ENCODE measurements at places on chromosomes 11 and 22.

DNA sequence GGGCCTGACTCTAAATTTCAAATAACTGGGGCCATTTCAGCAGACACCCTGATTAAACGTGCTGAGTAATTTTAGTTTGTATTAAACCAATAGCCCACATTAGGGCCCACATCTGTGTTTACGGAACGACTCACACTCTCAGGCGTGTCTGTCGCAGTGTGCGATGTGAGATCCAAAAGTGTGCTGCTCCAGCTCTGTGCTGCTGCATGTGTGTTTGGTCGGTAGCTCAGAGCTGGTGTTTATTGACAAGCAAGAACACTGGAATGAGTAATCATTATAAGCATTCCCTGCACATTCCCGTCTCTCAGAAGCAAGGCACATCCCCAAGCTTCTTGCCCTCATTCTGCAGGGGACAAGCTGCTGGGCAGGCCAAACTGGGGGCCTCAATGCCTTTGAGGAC, 7.8 kb downstream of the OPCML start:
- DNase-seq: no peak

GRCh38 chr11:87307101-87307500, 269.4 kb downstream of the TMEM135 start:
- DNase-seq: no peak

DNA sequence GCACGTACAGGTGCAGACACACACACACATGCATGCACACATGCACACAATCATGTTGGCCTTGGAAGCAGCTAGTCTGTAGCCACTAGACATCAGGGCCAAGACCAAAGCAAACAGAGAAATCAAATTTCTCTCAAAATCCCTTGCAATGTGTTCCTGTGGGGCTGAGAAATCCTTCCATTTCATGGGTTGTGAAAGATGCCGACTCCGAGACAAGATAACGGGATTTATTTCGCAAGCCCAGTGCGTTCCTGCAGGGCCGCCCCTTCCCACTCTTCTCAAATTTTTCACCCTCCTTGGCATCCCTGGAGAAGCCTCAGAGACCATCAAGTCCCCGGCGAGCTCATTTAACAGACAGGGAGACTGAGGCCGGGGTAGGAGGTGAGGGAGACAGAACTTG, 366.7 kb downstream of the MN1 start:
- no peak for DNase-seq

DNA sequence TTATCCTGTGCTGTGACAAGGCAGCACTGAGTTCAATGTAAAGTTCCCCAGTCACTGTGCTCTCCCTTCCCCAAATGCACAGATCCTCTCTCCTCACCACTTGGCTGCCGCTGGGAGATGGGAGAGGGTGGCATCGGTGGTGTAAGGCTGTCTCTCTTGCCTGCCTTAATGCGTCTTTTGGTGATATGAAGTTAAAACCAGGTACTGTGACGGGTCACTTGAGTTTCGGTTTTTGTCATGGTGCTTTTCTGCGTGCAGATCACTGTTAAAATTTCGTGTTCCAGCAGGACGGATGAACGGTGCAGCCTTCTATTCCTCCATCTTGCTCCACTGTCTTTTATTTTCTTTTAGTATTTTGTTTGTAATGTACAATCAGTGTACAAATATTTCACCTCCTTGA, 18.6 kb downstream of the GLB1L2 start:
- no peak for DNase-seq

DNA sequence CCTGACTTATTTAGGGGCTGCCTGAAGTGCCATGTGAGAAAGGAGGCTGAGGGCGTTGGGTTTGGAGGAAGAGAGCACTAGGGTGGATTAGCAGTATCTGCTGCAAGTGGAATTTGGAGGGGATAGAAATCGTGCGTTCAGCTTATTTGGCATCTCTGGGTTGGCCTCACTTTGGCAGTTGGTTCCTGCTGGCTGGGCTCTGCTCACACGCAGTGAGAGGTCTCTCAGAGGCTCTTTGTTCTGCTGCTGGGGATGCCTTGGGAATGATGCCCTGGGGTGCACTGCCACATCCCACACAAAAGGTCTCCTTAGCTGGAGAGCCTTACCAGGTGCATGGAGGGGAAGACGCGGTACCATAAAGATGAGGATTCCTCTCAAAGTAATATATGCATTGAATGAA, 17.7 kb upstream of the MICAL2 start:
- no peak for DNase-seq

DNA sequence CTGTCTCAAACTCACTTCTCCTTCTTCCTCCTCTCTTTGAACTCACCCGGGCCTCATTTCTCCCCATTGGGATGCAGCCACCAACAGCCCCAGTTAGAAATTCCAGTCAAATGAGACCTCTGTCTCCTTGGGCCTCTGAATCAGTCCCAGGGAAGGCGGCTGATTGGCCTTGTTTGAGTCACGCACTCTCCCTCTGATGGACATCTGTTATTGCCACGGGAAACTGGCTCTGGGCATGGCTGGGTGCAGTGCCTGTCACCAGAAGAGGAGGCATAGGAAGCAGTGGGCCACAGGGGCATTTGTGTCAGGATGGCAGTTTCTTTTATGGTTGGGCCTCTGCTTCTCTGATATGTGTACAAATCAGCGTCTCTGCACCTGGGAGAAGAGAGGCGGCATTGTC, 9.6 kb upstream of the WNT11 start:
- no peak for DNase-seq

GRCh38 chr11:3840870-3841425, at the start of gene RHOG:
RHOG (minus strand) TSS chr11:3840959; CDS start chr11:3828138, 12,821 bp downstream.
- peak; percentile 86 for DNase-seq

DNA sequence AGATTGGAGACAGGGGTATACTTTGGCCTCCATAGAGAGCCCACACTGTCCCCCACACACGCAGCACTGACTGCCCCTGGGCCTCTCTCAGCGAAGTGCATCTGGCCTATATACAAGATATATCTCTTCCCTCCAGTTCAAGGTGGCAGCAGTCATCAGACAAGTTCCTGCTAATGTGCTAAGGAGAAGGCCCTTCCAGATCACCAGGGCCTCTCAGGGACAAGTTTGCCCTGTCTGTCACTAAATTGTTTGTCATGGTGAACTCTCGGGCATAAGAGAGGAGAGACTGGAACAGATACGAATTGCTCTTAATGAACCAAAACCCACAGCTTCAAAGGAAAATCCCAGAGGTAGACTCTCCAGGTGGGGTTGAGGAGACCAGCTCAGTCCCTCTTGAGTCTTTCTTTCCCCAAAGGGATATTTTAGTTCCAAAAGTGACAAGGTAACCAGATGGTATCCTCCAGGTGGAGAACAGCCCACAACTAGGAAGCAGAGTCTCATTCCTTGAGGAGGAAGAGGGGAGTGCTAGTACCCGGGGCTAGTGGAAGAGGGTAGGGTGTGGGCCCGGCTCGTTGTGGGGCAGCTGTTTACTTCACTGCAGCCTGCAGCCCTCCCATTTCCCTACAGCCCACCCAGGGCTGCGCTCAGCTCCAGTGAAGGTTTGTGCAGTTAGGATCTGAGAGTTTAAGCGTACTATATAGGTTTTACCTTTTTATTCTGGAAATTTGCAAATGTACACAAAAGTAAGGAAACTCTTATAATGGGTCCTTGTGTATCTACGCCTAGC, 2.2 kb upstream of the SLC35C1 start:
- no peak for DNase-seq

- DNase-seq: no peak
Measured at GRCh38 chr11:13160806-13161205, 116.8 kb upstream of the BMAL1 start.

DNA sequence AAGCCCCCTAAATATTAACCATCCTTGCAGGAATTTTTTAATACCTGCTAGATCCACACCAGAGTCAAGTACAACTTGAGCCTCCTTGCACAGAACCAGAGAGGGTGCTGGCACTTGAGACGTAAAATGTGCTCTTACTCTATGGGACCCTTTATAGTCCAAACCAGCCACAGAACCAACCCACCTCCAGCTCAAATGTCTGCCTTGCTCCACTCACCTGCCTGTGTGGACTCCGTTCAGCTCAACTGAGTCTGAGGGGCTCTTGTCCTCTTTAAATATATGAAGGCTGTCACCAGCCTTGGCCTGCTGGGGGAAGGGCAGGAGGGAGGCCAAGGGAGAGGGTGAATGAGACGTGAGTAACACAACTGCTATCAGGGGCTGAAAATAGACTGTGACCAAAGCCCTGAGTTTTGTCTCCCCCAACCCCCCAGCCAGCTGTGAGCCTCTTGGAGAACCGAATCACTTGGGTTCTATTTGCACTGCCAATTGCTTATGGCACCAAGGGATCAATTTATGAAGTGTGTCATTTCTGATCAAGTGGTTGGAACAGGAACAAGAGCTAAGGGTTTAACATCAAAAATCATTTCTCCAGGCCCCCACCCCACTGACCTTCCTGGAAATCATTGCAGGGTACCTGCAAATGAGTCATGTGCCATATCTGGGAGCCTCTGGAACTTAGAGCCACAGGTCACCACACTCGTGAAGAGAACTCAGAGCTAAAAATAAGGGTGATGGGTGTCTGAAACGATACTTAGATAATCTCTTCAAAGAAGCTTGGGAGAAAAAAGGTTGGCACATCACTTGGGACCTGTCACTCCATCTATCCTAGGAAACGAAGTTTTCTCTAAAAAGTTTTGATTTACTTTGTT, at the start of gene CSRP3:
Gene CSRP3, minus strand, starts transcription at position 247 of the 869 bp plus-strand sequence. CDS start 9,535 bp downstream, outside the sequence.
- no peak for DNase-seq

- DNase-seq: no peak
Measured at GRCh38 chr11:126284829-126285228, 1.9 kb downstream of the TIRAP start.

DNA sequence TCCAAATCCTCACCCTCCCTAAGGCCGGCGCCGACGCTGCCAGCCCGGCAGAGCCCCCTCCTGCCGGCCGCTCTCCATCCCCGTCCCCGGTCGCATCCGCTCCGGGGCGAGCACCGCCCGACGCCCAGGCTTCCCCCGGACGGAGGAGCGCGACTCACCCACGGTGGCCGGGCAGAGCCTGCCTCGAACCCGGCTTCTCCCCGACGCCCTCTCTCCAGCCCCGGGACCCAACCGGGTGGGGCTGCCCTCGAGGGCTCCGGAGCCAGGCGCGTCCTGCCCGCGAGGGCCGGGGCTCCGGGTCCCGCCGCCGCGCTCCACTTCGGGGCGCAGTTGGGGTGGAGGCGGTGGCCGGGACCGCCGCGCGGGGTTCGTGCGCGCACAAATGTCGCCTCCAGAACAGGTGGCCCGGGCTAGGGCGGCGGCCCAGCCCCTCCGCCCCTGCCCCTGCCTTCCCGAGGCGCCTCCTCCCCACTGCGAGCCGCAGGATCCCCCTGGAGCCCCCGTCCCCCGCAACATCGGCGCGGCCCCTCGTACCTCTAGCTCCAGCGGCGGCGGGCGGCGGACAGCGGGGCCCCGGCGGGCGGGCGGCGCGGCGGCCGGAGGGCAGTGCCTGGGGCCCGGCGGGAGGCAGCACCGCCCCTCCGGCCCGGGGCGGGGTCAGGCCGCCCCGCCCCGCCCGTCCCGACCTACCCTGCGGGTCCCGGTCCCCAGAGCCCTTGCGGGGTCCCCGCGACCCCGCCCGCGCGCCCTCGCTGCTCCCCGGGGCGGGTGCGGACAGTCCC, at the start of gene A4GALT:
Gene A4GALT, minus strand, starts transcription at position 608 of the 782 bp plus-strand sequence. CDS start 26,919 bp downstream, outside the sequence.
- DNase-seq: peak; percentile 62

DNA sequence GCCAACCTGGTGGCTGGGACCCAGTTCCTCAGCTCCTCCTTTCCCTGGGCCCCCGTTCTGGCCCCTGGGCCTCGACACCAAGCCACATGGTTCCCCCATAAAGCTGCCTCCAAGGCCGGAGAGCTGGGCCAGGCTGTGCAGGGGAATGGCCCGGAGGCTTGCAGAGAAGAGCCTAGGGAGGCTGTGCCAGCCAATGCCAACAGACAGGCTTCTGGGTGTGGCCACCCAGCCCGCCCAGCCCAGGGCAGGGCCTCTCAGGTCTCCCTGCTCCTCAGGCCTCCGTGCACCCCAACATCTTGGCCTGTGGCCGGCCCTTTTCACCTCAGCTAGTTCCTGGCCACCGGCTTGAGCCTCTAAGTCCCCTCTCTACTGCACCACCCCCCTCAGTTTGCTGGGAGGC, 17.4 kb upstream of the FLRT1 start:
- DNase-seq: no peak

- DNase-seq: no peak
Measured at GRCh38 chr11:112222303-112222702, 3.9 kb upstream of the PTS start.

DNA sequence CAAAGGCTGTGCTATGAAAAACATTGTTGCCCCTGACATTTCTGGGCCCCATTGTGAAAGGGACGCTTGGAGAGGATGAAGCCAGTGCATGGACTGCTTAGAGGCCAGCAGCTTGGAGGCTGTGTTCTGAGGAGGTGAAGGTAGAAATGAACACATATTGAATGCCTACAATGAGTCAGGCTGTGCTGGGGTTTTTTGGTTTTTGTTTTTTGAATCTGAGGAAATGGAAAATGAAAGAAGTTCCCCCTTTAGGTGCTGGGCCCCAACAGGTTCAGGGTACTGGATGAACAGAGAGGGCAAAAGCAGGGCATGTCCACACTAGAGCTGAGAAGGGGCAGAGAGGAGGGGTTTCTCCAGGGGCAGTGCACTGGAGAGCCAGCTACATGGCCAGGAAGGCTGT, 166.1 kb upstream of the API5 start:
- DNase-seq: no peak

DNA sequence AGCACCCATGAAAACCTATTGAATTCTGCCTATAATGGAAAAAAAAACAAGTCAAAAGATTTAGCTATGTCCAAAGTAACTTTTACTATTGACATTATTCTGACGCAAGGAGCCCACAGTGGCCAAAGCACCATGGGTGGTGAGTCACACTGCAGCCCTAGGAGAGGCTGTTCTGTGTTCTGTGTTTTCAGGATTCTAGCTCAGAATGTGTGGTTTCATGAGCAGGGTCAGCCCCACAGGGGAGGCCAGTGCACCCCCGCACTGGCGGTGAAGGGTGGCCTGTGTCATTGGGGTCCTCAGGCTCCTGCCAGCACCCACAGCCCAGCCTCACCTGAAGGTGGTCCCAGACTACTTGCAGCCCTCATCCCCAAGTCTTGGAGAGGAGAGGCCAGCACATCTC, 112.2 kb downstream of the BRD1 start:
- DNase-seq: no peak

- DNase-seq: no peak
Measured at GRCh38 chr11:116466191-116466590, 306.6 kb downstream of the BUD13 start.

DNA sequence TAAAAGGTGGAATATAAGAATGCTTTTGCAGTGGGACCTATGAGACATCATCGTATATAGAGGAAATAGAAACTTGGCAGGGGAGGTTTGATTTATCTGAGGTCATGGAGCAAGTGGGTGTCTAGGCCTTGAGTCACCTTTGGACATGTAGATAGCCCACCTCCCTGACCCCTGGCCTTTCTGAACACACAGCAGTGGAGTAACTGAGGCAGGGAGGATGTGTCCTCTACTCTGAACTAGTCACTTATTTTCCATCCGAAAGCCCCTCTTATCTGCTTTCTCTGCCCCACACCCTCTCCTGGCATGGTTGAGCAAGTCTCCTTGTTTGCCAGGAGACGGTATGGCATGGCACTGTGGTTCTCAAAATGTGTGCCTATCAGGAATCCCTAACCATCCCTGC, 7.9 kb downstream of the CD82 start:
- no peak for DNase-seq
